ENCODE measurements at places on chromosomes 11 and 22. TPM values are rescaled to one million over a fixed set of nuclear protein-coding genes. Genes with fewer than 3 reads are reported as not detected.
A peak's percentile ranks its signal among the peaks of the same experiment; 100 is the strongest.

DNA sequence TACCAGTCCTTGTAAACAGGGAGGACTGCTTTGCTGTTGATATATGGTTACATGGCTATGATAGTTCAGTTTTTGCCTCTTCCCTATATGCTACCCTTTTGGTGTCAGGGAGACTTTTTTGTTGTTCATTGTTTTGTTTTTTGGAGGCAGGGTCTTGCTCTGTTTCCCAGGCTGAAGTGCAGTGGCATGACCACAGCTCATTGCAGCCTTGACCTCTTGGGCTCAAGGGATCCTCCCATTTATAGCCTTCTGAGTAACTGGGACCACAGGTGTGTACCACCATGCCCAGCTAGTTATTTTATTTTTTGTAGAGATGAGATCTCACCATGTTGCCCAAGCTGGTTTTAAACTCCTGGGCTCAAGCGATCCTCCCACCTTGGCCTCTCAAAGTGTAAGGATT lies 38.6 kb upstream of the SPTBN2 start:
- no peaks in the 10 kb centered on the region for H3K27me3 ChIP-seq
- no peaks in the 10 kb centered on the region for H3K36me3 ChIP-seq
- no peak overlapping the region for H3K4me3 ChIP-seq
- DNase-seq, result no peak

DNA sequence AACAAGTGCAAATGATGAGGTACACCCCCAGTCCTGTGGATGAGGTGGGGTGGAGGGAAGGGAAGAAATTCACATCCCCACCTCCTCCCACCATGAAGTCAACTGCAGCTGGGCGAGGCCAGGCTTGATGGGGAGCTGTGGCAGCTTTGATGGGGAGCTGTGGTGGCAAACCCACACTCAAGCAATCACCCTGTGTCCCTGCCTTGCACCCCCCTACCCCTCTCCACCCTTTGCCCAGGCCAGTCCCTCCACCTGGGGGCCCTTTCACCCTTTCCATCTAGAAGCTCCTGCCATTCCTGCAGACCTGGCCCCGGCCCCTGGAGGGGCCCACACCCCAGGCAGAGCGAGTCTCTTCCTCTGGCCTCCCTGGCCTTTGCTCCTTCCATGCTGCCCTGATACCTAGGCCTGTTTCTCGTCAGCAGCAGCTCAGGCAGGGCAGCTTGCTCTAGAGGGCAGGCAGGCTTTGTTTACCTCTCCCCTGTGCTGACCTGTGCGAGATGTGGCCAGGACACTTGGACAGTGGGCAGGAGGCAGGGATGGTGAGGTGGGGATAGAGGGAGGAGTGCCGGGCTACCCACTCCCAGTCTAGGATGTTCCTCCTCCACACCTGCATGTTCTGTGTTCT lies 4.5 kb upstream of the FGF3 start:
- no peaks in the 10 kb centered on the region for H3K36me3 ChIP-seq
- H3K27ac ChIP-seq, result no peak overlapping the region
- H3K27me3 ChIP-seq, result no peaks in the 10 kb centered on the region
- DNase-seq, result no peak
- H3K4me3 ChIP-seq, result no peak overlapping the region
- peaks cover 13% of the 10 kb centered on the region for H3K4me1 ChIP-seq

DNA sequence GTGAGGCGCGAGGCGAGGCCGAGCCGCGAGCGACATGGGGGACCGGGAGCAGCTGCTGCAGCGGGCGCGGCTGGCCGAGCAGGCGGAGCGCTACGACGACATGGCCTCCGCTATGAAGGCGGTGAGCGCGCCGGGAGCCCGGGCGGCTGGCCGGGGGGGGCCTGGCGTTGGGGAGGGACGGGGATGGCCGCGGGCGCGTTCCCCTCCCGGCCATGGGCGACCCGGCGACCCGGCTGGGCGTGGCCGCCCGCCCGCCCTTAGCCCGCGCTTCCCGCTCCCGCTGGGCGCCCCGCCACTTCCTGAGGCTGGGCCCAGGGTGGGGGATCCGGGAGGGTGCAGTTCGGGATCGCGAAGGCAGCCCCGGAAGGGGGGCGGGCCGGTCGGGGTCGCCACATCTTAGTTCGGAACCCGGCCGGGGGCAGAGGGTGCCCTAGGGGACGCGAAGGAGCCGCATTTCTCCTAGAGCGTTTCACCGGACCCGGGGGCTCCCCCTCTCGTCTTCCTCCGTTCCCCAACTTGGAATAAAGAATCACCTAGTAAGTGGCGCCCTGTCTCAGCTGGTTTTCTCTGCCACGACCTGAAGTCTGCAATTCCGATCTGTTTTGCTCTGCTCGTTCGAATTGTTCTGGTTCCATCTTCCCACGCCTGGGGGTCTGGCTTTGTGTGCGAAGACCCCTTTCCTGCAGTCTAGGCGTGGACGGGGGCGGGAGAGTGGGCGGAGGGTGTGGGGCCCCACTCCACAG lies 536 bp downstream of the YWHAH start:
- H3K27me3 ChIP-seq, result no peaks in the 10 kb centered on the region
- H3K4me1 ChIP-seq, result peaks cover 31% of the 10 kb centered on the region
- H3K36me3 ChIP-seq, result peaks cover 18% of the 10 kb centered on the region
- H3K27ac ChIP-seq, result peak overlapping the region; percentile 98

DNA sequence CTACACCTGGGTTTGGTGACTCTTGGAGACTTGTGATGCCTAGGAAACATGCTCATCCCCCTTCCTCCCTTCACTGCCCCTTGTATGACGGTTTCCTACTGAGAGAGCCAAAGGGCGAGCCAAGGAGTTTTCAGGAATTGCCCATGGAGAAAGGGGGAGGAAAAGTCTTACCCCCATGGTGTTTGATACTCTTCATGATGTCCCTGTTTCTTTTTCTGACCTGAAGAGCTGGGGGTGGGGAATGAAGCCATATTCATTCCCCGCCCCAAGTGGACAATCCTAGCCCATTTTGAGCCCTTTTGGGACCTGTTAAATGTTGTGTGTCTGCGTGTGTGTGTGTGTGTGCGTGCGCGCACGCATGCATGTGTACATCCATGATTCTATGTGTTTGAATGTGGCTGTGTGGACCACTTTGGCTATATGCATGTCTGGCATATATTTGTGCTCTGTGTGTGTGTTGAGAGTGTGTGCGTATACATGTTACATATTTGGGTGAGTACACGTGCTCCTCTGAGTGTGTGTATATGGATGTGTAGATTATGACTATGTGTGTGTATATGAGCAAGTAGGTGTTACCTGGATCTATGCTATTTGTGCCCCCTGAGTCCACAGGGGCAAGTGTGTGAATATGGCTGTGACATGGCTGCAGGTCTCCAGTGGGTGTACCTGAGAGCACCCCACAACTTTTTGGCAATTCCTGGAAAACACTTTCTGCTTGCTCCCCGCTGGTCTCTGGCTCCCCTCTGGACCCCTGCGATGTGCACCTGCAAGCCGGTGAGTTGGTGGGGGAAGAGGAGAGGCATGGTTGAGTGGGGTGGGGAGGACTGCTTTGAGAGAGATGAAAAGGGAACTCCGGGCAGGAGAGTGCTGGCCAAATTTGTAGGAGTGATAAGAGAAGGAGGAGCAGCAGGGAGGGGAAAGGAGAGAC lies 24.6 kb downstream of the OTOG start:
- no peaks in the 10 kb centered on the region for H3K27me3 ChIP-seq
- H3K4me1 ChIP-seq, result no peaks in the 10 kb centered on the region
- no peak overlapping the region for H3K4me3 ChIP-seq
- no peak overlapping the region for H3K27ac ChIP-seq
- no peak for DNase-seq

DNA sequence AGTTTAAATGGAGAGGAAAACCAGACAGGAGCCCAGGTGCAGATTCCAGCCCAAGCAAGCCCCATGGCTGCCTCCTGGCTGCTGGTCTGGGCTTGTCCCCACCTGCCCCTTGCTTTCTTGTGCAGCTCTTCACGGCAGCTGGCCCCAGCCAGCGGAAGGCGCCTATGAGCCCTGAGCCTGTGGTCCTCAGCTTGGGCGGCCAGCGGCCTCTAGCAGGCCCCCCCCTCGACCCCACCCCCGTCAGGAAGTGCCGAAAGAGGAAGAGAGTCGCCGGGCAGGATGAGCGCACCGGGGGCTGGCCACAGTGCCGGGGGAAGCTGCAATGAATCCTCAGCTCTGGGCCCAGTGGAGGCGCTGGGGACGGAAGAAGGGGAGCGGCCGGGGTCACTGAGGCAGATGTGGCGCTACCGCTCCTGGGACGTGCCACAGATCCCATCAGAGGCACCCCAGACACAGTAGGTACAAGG lies 2.1 kb upstream of the DGKZ start:
- no peaks in the 10 kb centered on the region for H3K27me3 ChIP-seq
- H3K4me3 ChIP-seq, result no peak overlapping the region
- peaks cover 14% of the 10 kb centered on the region for H3K4me1 ChIP-seq

- H3K36me3 ChIP-seq, result no peaks in the 10 kb centered on the region
- H3K27ac ChIP-seq, result no peak overlapping the region
- peak; percentile 56 for DNase-seq
- peaks cover 12% of the 10 kb centered on the region for H3K4me1 ChIP-seq
- H3K27me3 ChIP-seq, result peaks cover 3% of the 10 kb centered on the region
- H3K4me3 ChIP-seq, result no peak overlapping the region
Measured at GRCh38 chr11:69497221-69497787, 15.8 kb downstream of the LINC01488 start.

The GSTT2B gene
- 14.3 TPM for total RNA-seq

- H3K4me3 ChIP-seq, result no peak overlapping the region
- no peak overlapping the region for H3K27ac ChIP-seq
- 0 out of 2 replicates have a peak, but pooled peaks cover 5% of the 10 kb centered on the region for H3K27me3 ChIP-seq
- H3K36me3 ChIP-seq, result no peaks in the 10 kb centered on the region
Measured at GRCh38 chr11:79244241-79244772, 196.5 kb downstream of the TENM4 start.

The CRYBB2 gene
- total RNA-seq, result not detected

The MMP27 gene
- not detected for total RNA-seq

The HEPHL1 gene
- total RNA-seq, result not detected

- H3K27ac ChIP-seq, result no peak overlapping the region
- H3K4me3 ChIP-seq, result no peak overlapping the region
- no peak for DNase-seq
- H3K4me1 ChIP-seq, result no peaks in the 10 kb centered on the region
- H3K36me3 ChIP-seq, result no peaks in the 10 kb centered on the region
- H3K27me3 ChIP-seq, result no peaks in the 10 kb centered on the region
Measured at GRCh38 chr11:126390272-126390867, 34.9 kb downstream of the ST3GAL4 start.

GRCh38 chr22:37220543-37220981 lies 8.3 kb upstream of the SSTR3 start:
- 0 out of 2 replicates have a peak, but pooled peaks cover 7% of the 10 kb centered on the region for H3K36me3 ChIP-seq
- no peak overlapping the region for H3K27ac ChIP-seq
- H3K4me1 ChIP-seq, result no peaks in the 10 kb centered on the region

DNA sequence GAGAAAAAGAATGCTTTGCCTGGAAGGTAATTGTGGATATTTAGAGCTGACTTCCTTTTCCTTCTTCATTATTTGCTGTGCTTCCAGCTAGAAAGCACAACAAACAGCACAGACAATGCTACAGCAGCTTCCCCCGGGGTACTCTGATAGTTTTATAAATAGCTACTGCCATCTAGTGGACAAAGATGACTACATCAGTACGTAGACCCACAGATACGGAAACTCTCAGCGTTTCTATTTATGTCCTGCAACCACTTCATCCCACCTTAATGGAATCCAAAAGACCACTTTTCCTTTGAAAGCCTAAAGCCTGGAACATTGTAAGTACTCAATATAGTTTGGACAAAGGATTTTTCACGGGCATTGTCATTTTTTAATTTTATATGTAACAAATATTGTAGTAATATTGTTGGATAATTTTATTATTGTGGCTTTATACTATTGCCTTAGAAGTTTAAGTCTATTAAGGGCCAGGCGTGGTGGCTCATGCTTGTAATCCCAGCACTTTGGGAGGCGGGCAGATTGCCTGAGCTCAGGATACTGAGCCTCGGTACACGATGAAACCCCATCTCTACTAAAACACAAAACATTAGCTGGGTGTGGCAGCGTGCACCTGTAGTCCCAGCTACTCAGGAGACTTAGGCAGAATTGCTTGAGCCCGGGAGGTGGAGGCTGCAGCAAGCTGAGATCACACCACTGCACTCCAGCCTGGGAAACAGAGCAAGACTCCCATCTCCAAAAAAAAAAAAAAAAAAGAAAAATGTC lies 7.5 kb downstream of the HSPA8 start:
- no peaks in the 10 kb centered on the region for H3K4me1 ChIP-seq
- no peak overlapping the region for H3K27ac ChIP-seq
- H3K4me3 ChIP-seq, result no peak overlapping the region
- H3K27me3 ChIP-seq, result no peaks in the 10 kb centered on the region
- H3K36me3 ChIP-seq, result peaks cover 26% of the 10 kb centered on the region
